ENCODE measurements at places on chromosomes 1 and 21.

- DNase-seq = no peak
Measured at GRCh38 chr21:36522219-36522808, 42.4 kb upstream of the CLDN14 start.

DNA sequence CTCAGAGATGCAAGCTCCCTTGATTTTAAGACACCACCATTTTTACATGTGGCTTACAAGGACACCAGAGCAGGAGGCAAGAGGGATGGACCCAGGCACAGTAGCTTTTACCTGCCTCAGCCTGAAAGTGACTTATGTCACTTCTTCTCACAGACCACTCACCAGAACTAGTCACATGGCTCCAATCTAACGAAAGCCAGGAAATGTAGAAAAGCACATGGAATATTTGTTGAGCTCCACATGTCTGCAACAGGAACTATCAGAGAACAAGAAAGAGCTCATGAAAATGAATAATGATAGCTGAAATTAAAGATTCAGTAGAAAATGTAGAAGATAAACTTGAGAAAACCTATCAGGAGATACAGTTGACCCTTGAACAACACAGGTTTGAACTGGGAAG, 69.4 kb downstream of the ZNF648 start:
- no peak for DNase-seq

DNA sequence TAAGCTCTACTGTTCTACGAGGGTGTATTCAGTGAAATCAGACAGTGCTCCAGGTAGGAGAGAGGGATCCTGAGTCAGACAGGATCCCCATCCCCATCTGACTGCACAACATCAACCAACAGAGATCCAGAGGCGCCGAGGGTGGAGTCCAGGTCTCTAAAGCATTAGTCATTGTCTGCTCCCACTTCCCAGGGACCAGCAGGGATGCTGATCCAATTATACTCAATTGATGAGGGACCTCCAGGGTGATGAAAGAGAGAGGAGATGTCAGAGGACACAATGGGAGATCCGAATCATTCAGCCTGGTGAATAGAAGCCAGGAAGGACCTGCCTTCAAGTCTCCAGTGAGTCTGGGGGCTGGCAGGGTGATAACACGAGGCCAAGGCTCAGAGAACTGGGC, 39.5 kb upstream of the STMN1 start:
- DNase-seq = no peak

DNA sequence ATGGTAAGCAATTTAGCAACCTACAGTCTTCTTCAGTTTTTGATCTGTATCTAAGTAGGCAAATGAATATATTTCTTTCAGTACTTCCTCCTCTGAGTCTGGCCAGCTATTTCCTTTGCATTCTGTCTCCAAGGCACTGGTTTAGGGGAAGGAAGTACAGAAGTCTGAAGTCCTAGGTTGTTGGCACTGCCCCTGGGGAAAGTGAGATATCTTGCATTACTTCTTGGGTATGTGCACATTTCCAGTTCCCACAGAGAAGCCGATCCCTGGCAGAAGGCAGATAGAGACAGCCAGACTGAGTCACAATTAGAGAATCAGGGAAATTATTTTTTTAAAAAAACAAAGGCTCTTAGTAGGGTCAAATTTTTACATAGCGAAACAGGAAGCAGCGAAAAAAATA, 98.8 kb downstream of the RASAL2 start:
- DNase-seq = no peak

DNA sequence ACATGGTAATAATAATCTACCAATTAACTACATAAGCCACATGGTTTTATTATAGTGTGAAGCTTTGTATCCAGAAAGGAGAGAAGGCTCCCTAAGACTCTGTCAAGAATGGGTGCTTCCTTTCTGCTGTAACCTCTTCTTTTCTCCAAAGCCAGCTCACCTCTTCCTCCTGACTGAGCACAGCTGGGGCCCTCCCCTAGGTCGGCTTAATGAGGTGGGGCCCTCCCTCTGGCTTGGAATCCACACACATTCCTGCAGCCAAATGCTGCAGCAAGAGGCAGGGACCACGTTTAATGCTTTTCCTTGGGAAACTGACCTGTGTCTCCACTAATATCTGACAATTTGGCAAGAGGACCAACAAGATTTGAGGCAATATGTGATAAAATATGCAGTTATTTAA, 94.8 kb downstream of the DSCAM start:
- DNase-seq = no peak

DNA sequence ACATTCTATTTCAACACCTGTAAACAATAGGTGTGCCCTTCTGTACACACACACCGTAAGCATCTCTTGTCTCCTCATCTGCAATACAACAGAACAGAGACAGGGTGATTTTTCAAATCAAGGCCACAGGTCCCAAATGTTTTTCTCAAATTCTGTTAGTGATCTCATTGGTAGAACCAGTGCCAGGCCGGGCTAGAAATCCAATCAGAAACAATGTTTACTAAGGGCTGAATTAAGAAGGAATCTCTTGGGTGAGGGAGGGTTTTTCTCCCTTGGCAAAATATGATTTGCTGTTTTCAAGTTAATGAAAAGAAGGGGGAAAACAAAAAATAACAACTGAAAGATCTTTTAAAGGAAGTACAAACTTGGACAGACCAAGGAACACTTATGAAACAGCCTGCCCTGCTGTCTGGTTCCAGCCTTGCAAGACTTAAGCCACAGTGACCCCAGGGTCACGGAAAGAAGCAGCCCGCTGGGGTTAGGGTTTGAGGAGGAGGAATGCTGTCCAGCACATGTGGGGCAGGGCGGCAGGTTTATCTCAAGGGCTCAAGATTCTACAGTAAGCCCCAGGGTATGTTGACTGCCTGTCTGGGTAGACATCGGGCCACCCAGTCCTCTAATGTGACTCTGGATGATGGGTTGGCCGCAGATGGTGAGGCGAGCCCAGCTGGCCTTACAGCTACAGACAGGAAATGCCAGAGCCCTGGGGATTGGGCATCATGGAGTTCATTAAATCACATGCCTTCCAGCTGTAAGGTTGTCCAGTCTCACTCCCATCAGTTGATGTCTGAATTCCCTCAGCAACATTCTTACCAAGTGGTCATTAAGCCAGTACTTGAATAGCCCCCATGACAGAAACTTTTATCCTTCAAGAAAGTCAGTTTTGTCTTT, 73.3 kb upstream of the SLC44A3 start:
- DNase-seq = no peak

- no peak for DNase-seq
Measured at GRCh38 chr1:203692565-203693470, 66.2 kb downstream of the ATP2B4 start.

DNA sequence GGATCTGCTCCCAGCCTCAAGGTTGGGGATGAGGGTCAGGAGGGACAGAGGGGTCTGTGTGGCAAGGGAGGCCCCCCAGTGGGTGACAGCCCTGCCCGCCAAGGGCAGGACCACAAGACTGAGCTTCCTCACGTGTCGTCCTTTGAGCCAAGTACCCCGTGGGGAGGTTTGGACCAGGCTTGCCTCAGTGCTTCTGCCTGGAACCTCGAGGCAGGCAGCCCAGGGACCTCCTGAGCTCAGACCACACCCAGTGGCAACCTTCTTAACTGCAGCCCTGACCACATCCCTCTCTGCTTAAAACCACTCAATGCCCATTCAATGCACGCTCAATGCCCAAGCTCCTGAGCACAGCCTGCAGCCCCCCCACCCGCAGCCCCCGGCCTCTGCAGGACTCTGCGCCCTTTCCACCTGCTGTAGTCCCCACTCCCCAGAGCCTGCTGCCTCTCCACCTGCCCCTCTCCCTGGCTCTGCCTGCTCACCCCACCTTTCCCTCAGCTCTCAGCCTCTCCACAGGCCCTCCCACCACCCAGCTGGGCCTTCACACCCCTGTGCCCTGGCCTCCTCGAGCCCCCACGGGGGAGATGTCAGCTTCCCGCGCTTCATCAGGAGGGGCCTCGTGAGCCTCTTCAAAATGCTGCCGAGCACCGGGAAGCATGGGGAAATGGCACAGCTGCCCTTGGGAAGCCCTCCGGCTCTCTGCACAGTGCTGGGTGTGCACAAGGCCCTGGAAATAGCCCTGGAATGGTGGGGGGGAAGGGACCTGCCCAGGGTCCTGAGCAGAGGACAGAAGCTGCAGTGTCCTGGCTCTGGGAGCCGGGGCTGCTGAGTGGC, 129.3 kb upstream of the VAMP3 start:
- DNase-seq = no peak

GRCh38 chr1:113983391-113983790, 4.1 kb downstream of the OLFML3 start:
- no peak for DNase-seq

GRCh38 chr1:244727871-244728474, 75.0 kb downstream of the DESI2 start:
- DNase-seq = no peak

DNA sequence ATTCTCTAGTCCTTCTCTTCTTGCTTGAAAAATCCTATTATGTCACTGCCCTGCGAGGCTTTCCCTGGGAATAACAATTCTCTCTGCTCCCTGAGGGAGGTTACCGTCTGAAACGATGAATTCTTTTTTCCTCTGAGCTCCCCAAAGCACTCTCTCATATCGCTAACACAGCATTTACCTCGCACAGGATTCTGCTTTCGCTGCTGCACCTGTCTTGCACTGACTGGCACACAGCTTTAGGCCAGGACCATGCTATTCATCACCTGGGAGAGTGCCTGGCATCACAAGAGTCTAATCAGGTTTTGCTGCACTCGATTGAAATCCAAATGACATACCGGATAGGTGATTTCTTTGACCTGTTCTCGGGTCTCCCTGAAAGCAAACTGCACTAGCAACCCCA, 52.8 kb upstream of the GNG4 start:
- no peak for DNase-seq

- no peak for DNase-seq
Measured at GRCh38 chr1:183209533-183210158, 23.6 kb downstream of the LAMC2 start.

DNA sequence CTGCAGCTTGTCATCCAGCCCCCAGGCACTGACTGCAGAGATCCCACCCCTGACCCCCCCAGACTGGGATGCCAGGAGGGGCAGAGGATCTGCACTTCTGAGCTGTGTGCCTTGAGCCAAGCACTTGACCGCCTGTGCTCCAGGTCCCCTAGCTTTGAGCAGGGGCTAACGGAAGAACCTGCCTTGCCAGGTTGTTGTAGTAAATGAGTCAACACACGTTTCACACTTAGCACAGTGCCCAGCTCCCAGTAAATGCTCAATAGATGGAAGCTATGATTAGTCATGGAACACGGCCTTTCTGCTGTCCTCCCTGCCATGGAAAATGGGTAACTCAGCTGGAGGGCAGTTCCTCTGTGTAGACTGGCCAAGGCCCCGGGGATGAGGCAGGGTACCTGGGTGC, 24.1 kb downstream of the IFFO2 start:
- DNase-seq = no peak

DNA sequence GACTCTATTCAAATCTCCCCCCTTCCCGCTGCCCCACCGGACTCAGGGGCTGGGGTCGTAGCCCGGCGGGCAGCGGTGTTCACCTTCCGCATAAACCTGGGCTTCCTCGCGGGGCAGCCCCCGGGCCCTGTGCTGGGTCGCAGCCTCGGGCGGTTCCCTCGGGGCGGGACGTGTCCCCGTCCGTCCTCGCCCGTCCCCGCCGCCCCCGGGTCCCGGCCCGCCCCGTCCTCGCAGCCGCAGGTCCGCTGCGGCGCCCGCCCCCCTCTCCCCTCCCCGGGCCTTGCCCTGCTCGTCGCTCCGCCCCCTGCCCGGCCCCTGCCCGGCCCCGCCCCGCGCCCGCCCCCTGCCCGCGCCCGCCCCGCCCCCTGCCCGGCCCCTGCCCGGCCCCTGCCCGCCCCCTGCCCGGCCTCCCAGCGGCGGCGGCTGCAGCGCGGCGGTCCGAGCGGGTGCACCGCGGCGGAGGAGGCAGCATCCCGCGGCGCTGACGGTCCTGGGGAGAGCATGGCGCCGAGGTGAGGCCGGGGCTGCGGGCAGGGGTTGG, at the start of gene COL18A1:
Gene COL18A1, plus strand, starts transcription at position 436 of the 541 bp plus-strand sequence. Its CDS starts 66 bp downstream, at position 502.
- peak; percentile 40 for DNase-seq

GRCh38 chr1:235997931-235998330, 67.0 kb downstream of the NID1 start:
- DNase-seq = no peak

DNA sequence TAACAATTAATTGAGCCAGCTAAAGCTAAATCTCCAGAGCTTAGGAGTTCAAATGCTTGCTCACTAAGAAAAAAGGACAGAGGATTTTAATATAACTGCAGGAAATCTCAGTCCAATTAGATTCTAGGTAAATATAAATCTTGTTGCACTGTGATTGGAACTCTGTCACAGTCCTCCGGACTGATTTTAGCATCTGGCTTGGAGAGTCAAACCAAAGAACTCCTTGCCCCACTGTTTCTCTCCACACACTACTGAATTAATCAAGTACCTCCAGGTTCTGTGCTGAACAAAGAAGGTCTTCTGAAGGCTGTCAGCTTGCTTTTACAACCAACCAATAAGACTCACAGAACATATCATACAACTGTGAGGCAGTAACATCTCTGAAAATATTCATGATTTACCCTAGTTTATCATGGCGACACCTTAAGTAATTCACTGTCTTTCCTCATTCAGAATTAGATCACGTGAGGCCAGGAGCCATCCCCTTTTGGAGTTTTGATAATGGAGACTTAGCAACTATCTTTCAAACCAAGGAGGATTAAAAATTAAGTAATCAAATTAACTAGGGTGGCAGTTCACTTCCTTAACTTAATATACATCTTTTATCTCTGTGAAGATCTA, 176.0 kb downstream of the RERE start:
- no peak for DNase-seq

- DNase-seq = no peak
Measured at GRCh38 chr1:67143966-67144365, 9.2 kb upstream of the C1orf141 start.
